Hematopoietic multipotent progenitor cell treated with erythropoietin and hydrocortisone succinate and interleukin-3 and kit ligand, for 17 days (in vitro differentiated cells): ENCODE measurements at places on chromosomes 5 and 9.

DNA sequence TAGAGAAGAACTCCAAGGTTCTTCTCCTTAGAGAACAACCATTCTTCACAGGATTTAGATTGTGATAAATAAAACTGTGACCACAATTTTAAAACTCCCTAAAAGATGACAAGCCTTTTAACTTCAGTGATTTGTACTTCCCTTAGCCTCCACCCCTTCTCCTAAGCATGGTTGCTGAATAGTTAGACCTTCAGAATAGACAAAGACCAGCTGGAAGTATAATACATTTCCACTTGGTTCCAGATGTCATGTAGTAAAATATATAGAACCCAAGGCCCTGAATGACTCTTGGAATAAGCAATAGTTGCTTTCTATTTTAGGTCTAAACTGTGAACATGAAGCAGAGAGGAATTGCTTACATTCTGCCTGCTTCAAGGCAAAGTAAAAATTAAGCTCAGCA lies 208.7 kb downstream of the ARRDC3 start:
- no peak for DNase-seq

- no peak for DNase-seq
These were observed 23.9 kb downstream of the SLC36A1 start for GRCh38 chr5:151471276-151471675.

DNA sequence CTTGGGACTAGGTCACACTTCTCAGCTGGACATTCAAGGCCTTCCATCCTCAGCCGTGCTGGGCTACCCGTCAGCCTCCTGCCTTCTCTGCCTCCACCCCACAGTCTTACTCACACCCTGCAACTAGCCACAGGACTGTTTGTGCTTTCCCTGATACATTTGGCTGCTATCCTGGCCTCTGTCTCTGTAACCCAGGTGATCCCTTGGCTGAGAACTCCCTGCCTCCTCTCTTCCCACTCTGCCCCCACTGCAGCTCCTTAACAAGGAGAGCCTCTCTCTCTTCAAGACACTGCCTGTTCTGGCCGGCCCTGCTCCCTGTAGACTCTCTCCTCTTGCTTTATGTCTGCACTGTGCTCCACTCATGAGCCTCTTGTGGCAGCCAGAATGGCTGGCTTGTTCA lies 120.6 kb downstream of the MSX2 start:
- DNase-seq = no peak

DNA sequence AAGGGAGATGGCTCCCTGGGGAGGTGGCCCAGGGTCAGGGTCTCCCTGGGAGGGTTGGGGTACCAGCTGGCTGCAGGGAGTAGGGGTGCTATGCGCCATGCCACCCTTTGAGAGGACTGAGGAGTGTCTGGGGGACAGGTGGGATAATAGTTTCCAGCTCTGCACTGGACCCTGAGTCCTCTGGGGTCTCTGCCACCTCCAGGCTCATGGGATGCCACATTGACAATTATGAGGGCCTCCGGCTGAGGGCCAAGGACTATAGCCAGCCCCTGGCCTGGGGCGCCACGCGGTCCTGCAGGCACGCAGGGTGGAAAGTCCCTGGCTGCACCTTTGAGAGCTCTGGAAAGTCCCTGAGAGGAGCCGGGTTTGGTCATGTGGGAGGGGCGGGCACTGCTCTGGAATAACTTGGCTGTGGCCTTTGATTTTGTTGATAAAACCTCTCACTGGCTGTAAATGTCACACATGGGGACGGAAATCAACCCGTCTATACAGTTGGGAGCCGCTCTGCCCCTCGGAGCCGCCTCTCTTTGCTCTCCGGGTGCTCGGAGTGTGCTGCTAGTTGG lies 16.0 kb downstream of the TRAF2 start:
- no peak for DNase-seq

GRCh38 chr9:136108648-136109266 lies 9.9 kb downstream of the TMEM250 start:
- DNase-seq = no peak

DNA sequence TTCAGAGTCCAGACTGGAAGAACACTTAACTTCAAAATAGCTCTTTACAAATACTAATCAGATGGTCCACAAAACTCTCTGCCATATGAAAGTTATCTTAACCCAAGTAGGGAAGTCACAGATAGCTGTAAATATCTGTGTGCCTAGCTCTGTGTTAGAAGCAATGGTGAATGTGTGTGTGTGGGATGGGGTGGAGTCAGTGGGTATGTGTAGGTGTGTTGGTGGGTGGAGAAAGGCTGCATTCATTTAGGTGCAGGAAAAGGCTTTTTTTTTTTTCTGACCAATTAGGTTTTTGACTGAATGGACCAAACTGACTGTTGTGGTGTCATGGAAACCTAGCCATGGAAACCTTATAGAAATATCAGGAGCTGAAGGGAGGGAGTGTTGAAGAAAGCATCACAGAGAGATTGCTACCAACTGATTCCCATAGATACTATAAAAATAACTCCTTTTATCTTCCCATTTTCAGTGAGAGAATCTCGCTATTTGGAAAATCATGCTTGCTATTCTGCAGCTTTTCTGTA lies 156.2 kb upstream of the NR3C1 start:
- no peak for DNase-seq

DNA sequence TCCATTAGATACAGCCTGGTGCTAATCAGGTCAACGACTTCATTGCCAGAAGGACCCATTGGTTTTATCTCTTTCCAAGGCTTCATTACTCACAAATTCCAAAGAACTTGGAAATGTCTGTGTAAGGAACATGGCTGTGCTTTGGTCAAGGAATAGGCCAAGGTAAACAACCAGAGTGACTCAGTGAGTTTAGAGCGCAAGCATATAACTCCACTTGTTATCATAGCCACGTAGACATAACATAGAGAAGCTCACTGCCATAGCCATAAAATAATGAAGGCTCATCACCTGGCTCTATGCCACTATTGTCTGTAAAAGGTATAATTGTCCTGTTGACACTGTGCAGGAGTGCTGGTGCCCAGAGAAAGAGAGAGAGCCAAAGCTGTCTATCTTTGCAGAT lies 139.3 kb upstream of the PLCXD3 start:
- no peak for DNase-seq

- no peak for DNase-seq
These were observed 24.5 kb downstream of the CAVIN4 start for GRCh38 chr9:100602342-100602801.

DNA sequence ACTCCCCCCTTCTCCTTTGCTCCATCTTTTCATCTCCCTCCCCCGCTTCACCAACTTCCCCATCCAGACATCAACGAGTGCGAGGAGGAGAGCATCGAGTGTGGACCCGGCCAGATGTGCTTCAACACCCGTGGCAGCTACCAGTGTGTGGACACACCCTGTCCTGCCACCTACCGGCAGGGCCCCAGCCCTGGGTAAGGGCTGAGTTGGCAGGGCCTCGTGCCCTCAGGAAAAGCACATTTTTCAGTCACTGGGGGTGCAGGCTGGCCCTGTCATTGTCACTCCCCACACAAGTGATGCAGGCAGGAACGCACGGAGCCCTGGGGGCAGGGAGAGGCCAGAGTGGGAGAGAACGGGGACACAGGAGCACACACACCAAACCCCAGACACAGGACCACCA lies 12.4 kb upstream of the ASS1 start:
- no peak for DNase-seq

DNA sequence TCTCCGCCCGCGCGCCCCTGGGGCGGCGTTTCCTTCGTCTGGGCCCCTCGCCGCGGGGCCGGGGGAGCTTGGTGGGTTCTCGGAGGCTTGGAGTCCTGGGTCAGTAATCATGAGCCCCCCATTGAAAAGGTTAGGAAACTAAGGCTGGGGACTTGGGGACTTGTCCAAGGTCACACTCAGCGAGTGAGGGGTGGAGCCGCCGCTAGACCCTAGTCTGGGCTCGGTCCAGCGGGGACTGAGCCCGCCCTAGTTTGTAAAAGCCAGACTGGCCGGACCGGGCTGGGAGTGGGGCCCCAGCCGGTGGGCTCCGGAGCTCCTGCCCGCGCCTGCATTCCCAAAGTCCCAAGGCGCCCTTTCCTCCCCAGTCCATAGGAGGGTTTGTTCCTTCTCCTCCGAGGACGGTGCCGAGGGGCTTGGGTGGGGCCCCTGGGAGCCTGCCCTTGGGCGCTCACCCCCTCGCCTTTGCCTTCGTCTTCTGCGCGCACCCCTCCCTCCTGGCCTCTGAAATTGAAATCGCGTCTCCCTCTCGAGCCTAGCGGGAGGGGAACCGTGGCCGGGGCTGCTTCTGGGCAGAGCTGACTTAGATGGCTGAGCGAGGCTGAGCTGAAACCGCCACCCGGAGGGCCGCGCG lies 995 bp downstream of the OLFM1 start:
- DNase-seq = no peak

DNA sequence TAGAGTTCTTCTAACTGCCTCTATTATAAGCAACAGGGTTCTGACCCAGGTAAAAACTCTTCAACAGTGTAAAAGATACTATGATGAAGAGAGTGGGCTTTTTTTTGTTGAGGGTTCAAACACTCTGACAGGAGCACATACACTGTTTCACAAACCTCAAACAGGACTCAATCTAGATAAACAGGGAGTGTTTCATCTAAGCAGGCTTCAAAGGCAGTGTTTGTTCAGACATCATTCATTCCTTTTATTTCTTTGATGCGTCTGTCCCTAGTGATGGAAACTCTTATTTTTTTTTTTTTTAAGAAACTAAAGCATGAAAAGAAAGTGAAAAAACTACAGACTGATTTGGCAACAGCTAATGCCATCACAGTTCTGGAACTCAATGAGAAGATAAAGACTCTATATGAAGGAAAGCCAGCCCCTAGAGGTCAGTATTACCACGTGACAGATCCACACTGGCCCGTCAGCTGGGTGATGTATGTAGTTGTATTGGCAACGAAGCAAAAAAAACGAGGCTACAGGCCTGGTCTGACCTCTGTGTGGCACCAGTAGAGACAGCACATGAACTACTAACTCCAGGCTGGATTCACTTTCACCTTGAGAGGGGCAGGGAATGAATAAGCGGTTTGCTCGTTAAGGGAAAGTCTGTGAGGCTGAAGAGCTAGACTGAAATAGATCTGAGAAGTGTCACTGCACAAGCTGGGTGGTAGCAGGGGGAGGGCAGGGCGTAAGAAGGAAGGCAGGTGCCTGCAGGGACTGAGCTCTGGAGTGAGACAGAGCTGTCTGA lies 172.2 kb downstream of the CCDC192 start:
- DNase-seq = no peak

- DNase-seq = no peak
These were observed 102.0 kb upstream of the PRLR start for GRCh38 chr5:35331956-35332950.

DNA sequence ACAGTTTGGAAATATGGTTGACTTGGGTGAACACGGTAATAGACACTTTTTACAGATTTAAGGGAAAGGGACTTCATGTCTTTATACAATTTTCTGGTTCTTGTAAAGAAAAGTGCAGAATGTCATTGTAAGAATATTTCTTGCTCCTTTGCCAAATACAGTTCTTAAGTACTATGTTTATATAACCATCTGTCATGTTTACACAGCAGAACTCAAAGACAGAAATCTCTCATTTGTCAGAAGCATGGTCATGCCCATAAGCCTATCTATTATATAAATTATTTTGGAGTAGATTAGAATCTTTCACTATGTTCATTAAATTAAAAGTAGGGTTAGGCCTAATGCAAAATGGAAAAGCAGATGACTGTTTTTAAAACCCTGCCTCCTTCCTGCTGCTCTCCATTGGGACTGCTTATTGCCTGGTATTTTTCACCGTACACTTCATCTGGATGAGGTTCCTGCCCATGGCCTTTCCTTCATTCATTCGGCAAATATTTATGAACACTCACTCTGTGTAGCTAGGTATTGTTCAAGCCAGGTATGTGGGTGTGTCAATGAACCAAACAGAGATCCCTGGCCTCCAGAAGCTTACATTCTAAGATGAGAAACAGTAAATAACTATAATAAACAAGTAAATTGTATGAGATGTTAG lies 558.1 kb downstream of the NR2F1-AS1 start:
- DNase-seq = no peak

DNA sequence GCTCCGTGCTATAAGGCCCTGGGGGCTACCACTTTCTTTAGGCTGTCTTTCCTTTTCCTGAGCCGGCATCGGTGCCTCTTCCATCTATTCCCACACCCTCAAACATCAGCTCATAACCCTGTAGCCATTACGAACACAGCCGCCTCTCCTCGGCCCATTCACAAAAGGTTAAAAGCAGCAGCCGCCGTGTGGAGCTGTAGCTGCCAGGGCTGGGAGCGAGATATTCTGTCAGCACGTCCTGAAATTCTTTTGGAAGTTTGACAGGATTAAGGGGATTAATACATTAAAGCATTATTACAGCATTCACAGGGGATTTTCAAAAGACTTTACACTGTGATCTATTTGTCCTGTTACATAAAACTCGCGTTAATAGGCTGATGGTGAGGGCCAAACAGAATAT lies 428.2 kb downstream of the CDK5RAP2 start:
- no peak for DNase-seq

GRCh38 chr5:141565826-141566570 lies 52.8 kb downstream of the DIAPH1 start:
- no peak for DNase-seq

DNA sequence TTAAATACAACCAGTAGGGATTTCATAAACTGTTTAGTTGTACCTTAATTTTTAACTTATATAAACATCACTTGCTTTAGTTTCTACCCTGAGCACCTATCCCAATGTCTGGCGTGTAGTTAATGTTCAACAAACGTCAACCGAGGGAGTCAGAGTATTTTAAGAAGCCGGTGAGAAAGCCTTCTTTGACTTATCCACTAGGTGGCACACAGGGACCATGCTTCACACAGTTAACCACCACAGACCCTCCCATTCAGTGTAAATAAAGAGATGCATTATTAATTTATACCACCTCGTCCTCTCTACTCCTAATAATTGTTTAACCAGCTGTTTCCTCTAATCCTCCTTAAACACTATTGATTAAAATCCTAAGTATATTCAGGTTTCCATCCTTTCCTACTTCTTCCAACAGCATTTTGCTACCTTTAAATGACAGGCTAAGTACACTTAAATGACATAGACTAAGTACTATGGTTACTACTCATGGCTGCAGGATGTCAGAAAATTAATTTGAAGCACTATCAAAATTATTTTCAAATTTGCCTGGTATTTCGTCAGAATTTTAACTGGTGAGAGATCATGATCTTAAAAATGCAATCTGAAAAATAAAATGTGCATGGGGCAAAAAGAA lies 2.3 kb downstream of the HAPLN1 start:
- no peak for DNase-seq
